HT-29 (cell line): ENCODE measurements at places on chromosomes 7 and 10. TPM values are rescaled to one million over a fixed set of nuclear protein-coding genes. Genes with fewer than 3 reads are reported as not detected.

Gene KIAA1549
- total RNA-seq: 0.26 and 0.38 TPM in 2 replicates

Gene SLC13A1
- total RNA-seq: not detected in 2 replicates

Gene ODAD2
- not detected in 2 replicates for total RNA-seq

Gene NEUROG3
- total RNA-seq: 0.99 and 1.5 TPM in 2 replicates

Gene KLF14
- total RNA-seq: not detected in 2 replicates

Gene ITGB8
- total RNA-seq: 24.4 and 25.4 TPM in 2 replicates

Gene IL6
- total RNA-seq: not detected in 2 replicates

Gene LOXL4
- 19.6 and 23.0 TPM in 2 replicates for total RNA-seq

Gene LRRC17
- total RNA-seq: not detected in 2 replicates

Gene MINDY4
- total RNA-seq: 3.5 TPM in 2 replicates

Gene MYO3A
- total RNA-seq: not detected in 2 replicates

Gene RBM20
- 0.13 TPM in 1 of 2 replicates, not detected in the other for total RNA-seq

Gene TMEM176B
- 1.0 and 2.0 TPM in 2 replicates for total RNA-seq

Gene ENTPD1
- total RNA-seq: not detected in 2 replicates

Gene TRIM73
- 2.5 and 4.5 TPM in 2 replicates for total RNA-seq

Gene CALML3
- total RNA-seq: not detected in 2 replicates

Gene GPER1
- 2.0 and 2.5 TPM in 2 replicates for total RNA-seq

Gene ANKRD2
- 0.23 TPM in 1 of 2 replicates, not detected in the other for total RNA-seq

Gene MNX1
- 21.9 and 34.5 TPM in 2 replicates for total RNA-seq

Gene IGF2BP3
- 30.0 and 44.0 TPM in 2 replicates for total RNA-seq

Gene LRRC18
- not detected in 2 replicates for total RNA-seq

Gene CACNB2
- total RNA-seq: not detected in 2 replicates

Gene TAS2R40
- total RNA-seq: not detected in 2 replicates

Gene CALD1
- total RNA-seq: 0.10 TPM in 1 of 2 replicates, not detected in the other

Gene SLC13A4
- not detected in 2 replicates for total RNA-seq

Gene CFTR
- total RNA-seq: 34.2 and 39.9 TPM in 2 replicates

Gene YAE1
- total RNA-seq: 17.5 and 19.3 TPM in 2 replicates

Gene OR6V1
- not detected in 2 replicates for total RNA-seq

Gene SPDYE11
- not detected in 2 replicates for total RNA-seq

Gene LRIT1
- not detected in 2 replicates for total RNA-seq

Gene DDC
- total RNA-seq: 9.1 and 11.9 TPM in 2 replicates

Gene ITPRID1
- 0.05 TPM in 1 of 2 replicates, not detected in the other for total RNA-seq

Gene SEMA3E
- 5.6 and 5.7 TPM in 2 replicates for total RNA-seq

Gene CDC14C
- not detected in 2 replicates for total RNA-seq
